ENCODE measurements at places on chromosomes 1 and 21.

- DNase-seq = no peak
Observed at GRCh38 chr1:60662486-60663044, 419.8 kb upstream of the NFIA start.

GRCh38 chr1:237478842-237479241 lies 411.9 kb downstream of the ZP4 start:
- no peak for DNase-seq

DNA sequence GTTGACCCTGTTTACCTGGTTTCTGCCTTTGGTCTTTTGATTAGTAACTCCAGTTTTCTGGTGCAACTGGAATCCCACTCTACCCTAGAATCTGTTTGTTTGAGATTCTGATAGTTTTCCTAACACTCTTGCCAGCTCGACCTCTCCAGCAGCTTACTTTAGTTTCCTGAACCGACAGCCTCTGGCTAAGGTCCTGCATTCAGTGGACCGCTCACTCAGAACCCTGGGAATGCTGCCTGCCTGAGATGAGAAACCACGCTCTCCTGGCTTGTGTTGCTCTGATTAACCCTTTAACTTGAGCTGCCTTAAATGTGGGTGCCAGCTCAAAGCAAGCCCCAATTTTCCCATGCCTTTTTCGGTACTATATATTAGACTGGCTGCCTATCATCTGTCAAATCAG lies 45.3 kb upstream of the SIPA1L2 start:
- no peak for DNase-seq

GRCh38 chr1:186806477-186806876 lies 22.3 kb upstream of the PLA2G4A start:
- DNase-seq = no peak

DNA sequence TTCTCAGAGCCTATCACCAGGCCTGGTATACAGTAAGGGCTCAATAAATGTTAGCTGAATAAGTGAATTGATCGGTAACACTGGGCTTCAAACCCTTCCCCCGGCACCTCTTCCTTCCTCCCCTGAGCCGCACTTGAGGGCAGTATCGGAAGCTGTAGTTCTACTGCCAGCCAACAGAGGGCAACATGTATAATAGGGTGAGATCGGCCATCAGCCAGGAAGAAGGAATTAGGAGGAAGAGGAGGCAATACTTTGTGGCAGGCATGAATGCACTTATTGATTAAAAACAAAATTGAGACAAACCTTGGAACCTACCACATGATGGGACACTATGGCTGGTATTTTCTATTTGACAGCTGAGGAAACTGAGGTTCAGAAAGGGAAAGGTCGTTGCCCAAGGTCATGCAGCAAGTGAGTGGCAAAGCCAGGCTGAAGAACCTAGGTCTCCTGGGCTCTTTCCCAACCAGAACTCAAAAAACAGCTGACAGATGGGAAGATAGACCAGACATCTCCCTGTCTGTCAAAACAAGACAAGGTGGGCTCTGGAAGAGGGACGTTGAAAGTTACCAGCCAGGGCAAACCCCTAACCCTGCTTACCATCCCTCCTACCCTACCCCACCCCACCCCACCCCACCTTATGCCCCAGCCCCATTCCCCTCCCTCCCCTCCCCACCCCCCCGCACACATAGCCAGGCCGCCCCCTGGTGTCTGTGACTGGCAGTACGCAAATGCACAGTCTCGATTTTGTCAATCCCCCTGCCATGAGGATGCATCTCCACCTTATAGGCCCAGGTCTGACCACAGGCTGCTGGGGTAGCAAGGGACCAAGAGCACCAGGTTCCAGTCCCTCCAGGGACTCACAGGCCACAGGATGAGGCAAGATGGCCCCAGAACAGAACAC lies 107.3 kb upstream of the RUNX3 start:
- DNase-seq = no peak

GRCh38 chr1:160618763-160619274 lies 28.0 kb downstream of the SLAMF1 start:
- DNase-seq = no peak

GRCh38 chr1:33255347-33256220 lies 708 bp upstream of the ZNF362 start:
- no peak for DNase-seq

- DNase-seq = no peak
Observed at GRCh38 chr1:67522001-67522441, 91.8 kb upstream of the SERBP1 start.

DNA sequence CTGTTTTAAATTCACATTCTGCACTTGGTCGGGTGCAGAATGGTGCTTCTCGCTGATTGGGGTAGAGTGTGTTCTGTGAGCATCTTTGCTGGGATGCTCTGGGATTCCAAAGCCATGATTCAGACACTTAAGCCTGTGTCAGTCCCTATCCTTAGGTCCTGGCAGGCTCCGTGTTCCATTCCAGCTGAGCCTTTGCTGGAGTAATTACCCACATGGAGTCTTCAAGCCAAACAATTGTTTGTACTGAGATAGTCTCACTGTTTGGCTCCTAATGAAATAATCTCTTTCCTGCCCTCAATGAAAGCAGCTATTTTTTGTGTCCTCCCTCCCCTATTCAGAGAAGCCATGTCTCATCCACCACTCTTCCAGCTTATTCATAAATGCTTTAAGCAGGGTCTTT lies 18.7 kb downstream of the SMAP2 start:
- peak; percentile 35 for DNase-seq

DNA sequence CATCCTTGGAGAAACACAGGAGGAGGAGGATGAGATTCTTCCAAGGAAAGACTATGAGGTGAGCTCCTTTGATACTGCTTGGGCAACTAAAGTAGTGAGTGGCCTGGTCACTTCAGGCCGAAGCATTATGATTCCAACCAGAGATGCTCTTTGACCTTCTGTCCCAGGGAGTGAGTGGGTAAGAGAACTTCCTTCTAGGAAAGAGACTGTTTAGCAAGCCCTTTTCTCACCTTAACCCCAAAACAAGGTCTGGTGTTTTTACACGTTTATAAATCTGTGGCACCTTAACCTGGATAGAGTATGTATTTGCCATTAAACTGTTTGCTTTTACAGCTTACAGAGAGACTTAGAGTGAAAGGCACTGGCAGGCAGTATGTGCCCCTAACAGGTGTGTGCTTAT lies 1.1 kb downstream of the CLCN6 start:
- no peak for DNase-seq

DNA sequence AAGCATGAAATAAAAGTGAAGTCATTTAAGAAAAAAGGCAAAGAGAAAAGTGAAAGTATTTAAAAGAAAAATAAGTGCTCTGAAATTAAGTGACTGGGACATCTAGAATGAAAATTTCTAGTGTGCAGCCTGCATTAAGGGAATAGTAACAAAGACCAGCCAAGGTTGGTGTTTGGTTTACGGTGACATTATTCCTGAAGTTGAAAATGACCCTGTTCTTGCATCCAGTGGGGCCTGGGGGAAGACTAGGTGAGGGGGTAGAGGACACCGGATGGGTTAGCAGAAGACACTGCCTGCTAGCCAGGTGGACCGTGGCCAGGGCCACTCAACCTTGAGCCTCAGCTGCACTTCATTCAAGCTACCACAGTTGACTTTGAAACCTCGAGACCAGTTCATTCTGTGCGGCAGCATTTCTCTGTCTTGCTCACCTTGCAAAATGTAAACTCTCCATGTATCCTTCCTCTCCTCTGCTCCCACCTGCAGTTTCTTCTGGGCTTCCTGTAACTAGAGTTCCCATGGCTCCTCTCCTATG lies 14.3 kb upstream of the KCNK1 start:
- no peak for DNase-seq

- no peak for DNase-seq
Observed at GRCh38 chr1:77687519-77687906, 5.1 kb upstream of the ZZZ3 start.

GRCh38 chr1:31218705-31219104 lies 21.0 kb downstream of the NKAIN1 start:
- no peak for DNase-seq

DNA sequence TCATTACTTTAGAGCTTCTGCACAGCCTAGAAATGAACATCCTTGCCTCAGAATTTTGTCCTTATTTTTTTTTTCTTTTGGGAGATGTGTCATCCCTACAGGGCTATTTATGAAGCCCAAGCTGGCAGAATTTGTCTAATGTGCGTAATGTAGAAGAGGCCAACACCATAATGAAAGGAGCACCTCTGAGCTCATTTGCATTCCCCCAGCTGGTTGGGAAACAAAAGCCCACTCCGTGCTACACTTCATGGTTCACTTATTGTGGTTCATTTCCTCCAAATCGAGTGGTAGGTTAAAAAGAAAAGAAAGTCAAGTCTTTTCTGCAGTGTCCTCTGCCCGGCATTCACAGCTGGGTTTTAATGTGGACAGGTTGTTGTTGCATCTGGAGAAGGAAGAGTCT lies 73.5 kb downstream of the KAZN start:
- no peak for DNase-seq

- no peak for DNase-seq
Observed at GRCh38 chr1:11841245-11842153, 6.1 kb downstream of the NPPA start.

DNA sequence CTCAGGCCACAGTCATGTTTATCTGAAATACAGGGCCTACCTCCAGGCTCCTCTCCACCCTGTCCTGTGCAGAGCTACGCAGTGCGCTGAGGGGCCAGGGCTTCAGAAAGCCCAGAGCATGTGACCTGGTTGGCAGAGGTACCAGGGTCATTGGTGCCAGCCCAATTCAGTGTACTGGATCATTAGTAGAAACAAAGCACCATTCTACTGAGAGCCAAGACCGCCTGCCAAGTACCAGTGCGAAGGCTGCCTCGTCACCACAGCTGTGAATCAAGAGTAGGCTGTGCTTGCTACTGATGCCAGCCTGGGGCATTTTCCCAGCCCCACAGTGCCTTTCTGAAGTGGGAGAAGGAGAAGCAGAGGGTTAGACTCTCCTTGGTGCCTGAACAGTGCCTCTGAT lies 59.8 kb downstream of the CAPN9 start:
- DNase-seq = no peak

GRCh38 chr1:76110666-76111065 lies 36.1 kb downstream of the ST6GALNAC3 start:
- no peak for DNase-seq

GRCh38 chr1:206465951-206466350 lies 4.3 kb upstream of the IKBKE start:
- DNase-seq = no peak

DNA sequence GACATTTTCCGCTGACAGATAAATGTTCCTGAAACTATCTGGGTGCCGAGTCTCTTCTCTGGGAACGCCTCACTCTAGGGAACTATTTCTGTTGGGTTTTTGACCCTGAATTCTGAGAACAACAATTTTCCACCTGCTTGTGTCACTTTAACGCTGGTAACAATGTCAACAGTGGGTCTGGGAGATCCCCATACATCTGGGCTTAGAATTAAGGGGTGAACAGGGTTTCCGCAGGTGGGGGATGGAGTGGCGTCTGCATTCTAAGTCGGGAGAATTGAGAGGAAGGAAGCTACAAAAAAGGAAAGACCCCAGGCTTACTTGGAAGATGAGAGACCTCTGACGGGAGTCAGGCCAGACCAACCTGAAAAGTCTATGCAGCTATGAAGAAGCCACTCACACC lies 8.7 kb downstream of the CD247 start:
- no peak for DNase-seq

DNA sequence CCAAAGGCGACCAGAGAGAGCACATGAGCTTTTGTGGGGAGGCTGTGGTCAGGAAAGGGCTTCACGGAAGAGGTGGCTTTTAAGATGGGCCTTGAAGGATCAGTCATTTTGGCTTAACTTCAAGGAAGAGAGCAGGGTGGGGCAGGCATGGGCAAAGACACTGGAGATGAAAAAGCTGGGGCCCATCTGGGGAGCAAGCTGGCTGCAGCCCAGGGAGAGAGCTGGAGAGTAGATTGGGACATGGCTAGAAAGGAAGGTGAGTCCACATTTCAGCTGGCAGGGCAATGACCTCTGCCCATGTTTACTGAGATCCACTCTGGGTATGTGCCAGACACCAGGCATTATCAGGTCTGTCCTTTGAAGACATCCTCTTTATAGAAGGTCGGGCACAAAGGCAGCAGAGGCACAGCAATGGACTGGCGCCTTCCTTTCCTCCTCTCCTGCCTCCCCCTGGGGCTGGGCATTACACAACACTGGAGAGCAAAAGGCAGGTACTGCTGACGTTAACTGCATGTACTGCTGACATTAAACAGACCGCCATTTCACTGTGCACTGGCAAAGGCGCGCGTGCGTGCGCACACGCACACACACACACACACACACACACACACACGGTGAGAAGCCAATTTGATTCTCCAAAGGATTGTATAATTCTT lies 2.2 kb upstream of the UBXN10 start:
- no peak for DNase-seq

DNA sequence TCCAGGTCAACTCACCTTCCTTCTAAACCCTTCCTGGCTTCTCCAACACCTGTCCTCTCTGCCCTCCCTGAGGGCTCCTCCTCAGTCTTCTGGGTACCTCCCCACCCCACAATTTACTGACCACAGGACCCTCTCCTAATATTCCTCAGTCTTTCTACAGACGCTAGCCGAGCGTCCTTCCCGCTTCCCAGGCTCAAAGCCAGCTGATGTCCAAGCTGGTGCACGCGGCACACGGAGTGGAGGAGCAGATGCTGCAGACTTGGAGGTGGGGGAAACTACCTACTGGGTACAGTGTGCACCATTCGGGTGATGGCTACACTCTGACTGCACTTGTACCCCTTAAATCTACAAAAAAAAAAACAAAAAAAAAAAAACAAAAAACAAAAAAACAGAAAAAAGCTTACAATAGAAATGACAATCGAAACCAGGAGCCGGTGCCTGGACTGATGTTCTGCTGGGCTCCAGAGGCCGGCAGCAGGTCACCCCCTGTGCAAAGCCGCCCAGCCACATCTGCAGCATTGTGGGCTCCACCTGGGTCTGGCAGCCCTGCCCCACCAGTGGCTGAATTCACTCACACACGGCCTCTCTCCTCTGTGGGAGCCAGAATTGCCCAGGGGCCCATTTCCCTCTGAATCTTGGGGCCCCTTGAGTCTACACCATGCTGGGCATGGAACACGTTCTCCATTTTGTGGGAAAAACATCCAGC lies 7.0 kb downstream of the TRIM11 start:
- no peak for DNase-seq

- DNase-seq = no peak
Observed at GRCh38 chr1:94532077-94532476, 9.5 kb downstream of the F3 start.

DNA sequence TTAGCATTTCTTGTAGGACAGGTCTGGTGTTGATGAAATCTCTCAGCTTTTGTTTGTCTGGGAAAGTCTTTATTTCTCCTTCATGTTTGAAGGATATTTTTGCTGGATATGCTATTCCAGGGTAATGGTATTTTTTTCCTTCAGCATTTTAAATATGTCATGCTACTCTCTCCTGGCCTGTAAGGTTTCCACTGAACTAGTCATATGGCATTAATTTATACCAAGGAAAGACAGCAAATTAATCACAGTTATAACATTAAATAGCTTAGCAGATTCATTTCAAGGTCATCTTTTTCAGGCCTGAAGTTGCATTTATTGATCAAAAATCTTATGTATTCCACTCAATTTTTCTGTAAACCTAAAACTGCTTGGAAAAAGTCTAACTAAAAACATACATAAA lies 54.9 kb downstream of the AK5 start:
- DNase-seq = no peak

DNA sequence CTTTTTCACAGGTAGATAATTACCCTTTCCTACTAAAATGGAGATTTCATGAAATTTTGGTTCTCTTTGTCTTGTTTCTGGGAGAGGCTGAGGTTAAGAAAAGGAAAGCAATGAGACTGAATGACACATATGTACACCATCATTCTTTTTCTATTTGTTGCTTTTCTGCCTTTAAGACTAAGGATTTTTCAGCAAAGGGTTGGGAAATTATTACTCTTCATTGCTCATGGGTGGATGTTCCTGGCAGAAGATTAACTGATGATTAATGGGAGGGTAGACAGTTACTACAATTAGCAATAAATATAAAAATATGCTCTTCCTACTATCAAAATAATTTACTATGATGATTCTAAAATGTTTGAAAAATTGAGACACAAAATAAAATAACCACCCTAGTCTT lies 316.5 kb upstream of the USP24 start:
- DNase-seq = no peak

Measured in AG09319 (cell line).